ENCODE measurements at places on chromosomes 11 and 22.

GRCh38 chr11:83612891-83613766, 327.0 kb upstream of the CCDC90B start:
- DNase-seq, result no peak

GRCh38 chr11:12599408-12600143, 74.6 kb upstream of the TEAD1 start:
- no peak for DNase-seq

DNA sequence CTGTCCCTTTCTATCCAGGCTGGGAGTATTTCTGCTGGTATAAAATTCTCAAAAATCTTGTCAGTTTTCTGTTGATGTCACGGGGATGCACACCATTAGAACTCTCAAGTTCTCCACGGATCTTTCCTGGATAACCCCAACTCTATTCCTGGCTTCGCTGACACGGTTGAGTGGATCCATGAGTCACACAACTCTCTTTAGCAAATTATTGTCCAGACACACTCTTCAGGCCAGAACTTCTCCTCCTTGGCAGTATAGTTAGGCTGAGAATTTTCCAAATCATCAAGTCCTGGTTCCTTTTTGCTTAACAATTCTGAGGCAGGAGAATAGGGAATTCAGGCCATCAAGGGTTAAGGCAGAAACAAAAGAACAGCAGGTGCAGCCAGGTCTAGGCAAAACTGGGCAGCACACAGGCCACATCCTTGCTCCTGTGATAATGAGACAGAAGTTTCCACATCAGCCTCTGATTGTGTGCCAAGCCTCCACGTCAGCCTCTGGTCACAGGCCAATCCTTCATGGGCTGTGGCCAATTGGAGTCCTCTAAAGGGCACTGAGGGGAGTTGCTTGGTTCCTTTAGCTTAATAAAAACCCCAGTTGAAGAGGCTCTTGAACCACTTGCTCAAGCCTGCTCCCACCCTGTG, 5.7 kb upstream of the ACAT1 start:
- DNase-seq, result peak; percentile 14

GRCh38 chr11:88295028-88295427, 42.5 kb downstream of the CTSC start:
- DNase-seq, result no peak

GRCh38 chr11:130522284-130522961, 74.0 kb downstream of the ADAMTS15 start:
- peak; percentile 57 for DNase-seq

DNA sequence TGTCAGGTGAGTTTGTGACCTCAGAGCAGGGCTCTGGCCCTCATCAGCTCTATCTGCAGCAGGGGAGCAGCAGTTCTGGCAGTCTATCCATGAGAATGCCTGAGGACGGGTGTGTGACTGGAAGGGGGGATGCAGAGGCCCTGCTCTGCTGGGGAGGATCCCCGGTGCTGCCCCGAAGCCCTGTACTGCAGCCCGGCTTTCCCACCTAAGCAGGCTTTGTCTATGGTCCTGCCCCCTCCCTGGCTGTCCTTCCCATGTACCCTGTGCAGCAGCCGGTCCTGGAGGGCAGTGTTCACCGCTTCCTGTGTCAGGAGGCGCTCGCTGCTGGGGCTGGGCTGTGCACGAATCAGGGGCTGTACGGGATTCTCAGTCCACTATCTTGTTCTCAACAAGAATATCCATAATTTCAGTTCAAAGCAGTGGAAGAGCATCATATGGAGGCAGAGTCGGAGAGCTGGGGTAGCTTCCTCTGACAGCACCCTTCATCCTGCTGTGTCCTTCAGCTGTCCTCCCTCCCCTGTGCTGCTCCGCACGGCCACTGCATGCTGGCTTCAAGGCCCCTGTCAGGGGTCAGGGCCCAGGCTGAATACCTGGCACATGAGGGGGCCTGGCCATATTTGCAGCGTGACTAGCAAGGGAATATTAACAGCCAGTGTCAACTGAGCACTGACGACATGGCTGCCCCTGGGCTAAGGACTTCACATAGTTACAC, 125.2 kb downstream of the CTTN start:
- no peak for DNase-seq

DNA sequence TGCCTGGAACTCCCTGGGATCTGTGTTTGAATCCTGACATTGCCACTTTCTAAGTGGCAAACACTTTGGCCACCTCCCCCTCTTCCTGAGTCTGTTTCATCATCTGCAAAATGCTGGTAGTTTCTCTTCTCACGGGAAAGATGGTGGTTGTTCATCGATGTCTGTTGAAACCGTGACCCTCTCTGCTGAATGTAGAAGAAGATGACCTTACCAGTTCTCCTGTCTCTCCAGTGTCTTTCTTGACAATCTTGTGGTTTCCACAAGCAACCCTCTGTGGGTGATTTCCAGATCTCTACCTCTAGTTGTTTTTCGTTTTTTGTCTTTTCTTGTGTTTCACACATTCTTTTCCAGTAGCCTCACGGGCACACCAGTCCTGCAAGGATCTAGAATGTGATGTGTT, 27.5 kb downstream of the ZBTB16 start:
- no peak for DNase-seq

DNA sequence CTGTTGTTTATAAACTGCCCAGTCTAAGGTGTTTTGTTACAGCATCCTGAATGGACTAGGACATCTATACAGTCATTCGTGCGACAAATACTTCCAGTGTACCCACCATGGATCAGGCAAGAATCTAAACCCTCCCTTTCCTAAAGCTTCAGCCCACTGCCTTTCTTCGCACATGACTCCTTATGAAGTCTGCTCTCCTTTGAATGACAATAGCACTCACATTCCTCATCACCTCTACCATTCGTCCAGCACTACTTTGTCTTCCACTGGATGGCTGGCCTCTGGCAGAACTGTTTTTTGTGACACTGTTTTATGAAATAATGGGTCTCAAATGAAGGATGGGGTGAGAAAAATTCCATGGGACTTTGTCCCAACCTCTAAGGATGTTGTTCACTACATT, 89.8 kb upstream of the LIN7C start:
- DNase-seq, result no peak

All from skin of body (tissue), 3 donors.